ENCODE measurements at places on chromosomes 16 and 17. TPM values are rescaled to one million over a fixed set of nuclear protein-coding genes. Genes with fewer than 3 reads are reported as not detected.

GRCh38 chr16:1121601-1122397, 25.8 kb upstream of the C1QTNF8 start:
- no peak for DNase-seq

- no peak for DNase-seq
Observed at GRCh38 chr17:58187675-58188074, 4.9 kb upstream of the EPX start.

DNA sequence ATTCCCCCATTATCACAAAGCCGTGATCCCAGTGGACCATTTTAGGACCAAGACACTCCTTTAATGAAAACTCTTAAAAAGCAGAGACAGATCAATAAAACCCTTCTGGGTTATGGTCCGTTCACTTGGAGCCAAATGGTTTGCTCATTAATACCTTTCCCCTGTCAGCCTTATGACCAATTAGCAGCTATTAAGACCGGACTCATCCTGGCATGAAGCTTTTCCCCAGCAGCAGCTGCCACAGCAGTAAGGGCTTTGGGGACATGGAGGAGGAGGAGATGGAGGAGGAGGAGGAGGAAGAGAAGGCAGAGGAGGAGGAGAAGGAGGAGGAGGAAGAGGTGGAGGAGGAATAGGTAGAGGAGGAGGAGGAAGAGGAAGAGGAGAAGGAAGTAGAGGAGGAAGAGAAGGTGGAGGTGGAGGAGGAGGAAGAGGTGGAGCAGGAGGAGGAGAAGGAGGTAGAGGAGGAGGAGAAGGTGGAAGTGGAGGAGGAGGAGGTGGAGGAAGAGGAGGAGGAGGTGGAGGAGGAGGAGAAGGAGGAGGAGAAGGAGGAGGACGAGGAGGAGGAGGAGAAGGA, 50.1 kb upstream of the IRX3 start:
- no peak for DNase-seq

GRCh38 chr16:9261376-9261775, 169.9 kb downstream of the HAPSTR1 start:
- DNase-seq, result no peak

- no peak for DNase-seq
Observed at GRCh38 chr16:69036399-69037091, 68.9 kb upstream of the HAS3 start.

GRCh38 chr17:75926456-75926855, 14.4 kb downstream of the FBF1 start:
- DNase-seq, result no peak

DNA sequence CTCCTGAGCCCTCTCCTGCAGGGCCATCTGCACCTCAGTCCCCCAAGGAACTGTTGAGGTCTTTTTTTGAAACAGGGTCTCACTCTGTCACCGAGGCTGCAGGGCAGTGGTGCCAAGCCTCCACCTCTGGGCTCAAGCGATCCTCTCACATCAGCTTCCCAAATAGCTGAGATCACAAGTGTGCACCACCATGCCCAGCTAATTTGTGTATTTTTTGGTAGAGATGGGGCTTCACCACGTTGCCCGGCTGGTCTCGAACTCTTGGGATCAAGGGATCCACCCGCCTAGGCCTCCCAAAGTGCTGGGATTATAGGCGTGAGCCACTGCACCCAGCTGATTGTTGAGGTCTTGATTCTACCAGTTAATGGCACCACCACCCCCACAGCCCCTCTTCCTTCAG, 27.9 kb upstream of the ENDOV start:
- no peak for DNase-seq

DNA sequence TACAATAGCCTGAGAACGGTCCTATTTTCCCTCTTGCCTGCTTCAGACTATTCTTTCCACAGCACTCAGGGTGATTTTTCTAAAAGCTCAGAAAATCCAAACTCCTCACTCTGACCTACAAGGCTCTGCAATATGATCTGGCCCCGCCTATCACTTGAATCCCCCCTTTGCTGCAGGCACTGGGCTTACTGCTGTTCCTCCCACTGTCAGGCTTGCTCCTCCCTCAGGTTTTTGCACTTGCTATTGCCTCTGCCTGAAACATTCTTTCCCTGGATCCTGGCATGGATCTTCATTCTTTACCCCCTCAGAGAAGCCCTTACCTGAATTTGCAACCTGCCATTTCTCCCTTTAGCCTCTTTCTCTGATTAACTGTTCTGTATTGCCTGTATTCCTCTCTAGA, 52.3 kb downstream of the RPGRIP1L start:
- no peak for DNase-seq

The DHRS7C gene
- not detected for total RNA-seq

The SLC35G6 gene
- not detected for total RNA-seq

The NOS2 gene
- total RNA-seq, result not detected

Measured in HT-29 (cell line).